Tongue (tissue), 3 donors: ENCODE measurements at places on chromosomes 7 and 10.

DNA sequence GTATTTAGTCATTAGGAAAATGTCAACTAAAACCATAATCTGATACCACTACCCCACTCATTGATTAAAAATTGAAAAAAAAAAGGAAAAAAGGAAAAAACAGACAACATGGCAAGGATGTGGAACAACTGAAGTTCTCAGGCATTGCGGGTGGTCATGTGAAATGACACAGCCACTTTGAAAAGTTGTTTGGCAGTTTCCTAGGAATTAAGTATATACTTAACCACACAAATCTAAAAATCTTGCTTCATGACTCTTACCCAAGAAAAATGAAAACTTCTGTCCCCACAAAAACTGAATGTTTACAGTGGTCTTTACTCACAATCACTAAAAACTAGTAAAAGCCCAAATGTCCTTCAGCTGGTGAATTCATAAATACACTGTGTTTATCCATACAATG lies 254.5 kb downstream of the AHR start:
- DNase-seq = no peak

GRCh38 chr10:44992070-44992731 lies 8.5 kb upstream of the ZNF22 start:
- no peak for DNase-seq

GRCh38 chr7:77565917-77566316 lies 28.8 kb downstream of the PTPN12 start:
- DNase-seq = no peak

- DNase-seq = no peak
Measured at GRCh38 chr7:2220506-2220905, 12.2 kb downstream of the MAD1L1 start.

- DNase-seq = no peak
Measured at GRCh38 chr10:126425489-126426065, 37.3 kb upstream of the ADAM12 start.
